ENCODE measurements at places on chromosomes 11 and 22. TPM values are rescaled to one million over a fixed set of nuclear protein-coding genes. Genes with fewer than 3 reads are reported as not detected.
A peak's percentile ranks its signal among the peaks of the same experiment; 100 is the strongest.

The C22orf42 gene
- not detected for polyA plus RNA-seq

The LTO1 gene
- polyA plus RNA-seq, result 21.0 TPM

- H3K27ac ChIP-seq, result no peak overlapping the region
- no peaks in the 10 kb centered on the region for H3K4me1 ChIP-seq
- H3K27me3 ChIP-seq, result no peaks in the 10 kb centered on the region
Measured at GRCh38 chr11:113249491-113249763, 65.0 kb upstream of the TTC12 start.

DNA sequence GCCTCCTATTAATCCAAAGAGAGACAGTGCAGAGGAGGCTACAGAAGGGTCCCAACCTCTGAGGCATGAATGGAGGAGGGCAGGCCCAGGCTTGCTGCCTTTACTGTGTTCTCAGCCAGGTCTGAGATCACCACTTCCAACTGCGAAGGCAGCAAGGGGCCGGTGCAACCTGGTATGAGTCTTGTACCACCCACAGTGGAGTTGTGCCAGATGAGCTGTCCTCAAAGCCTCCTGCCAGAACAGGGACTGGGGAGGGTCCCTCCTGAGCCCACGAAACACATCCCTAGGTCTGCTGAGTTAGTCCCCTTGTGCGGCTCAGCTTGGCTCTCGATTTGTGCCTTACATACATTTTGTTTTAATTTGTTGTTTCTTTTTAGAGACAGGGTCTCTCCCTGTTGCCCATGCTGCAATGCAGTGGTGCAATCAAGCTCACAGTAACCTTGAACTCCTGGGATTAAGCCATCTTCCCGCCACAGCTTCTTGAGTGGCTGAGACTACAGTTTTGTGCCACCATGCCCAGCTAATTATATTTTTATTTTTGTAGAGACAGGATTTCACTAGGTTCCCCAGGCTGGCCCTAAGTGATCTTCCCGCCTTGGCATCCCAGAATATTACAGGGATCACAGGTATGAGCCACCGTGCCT lies 9.3 kb downstream of the MIF start:
- H3K4me1 ChIP-seq, result no peaks in the 10 kb centered on the region
- H3K36me3 ChIP-seq, result no peaks in the 10 kb centered on the region
- no peaks in the 10 kb centered on the region for H3K27me3 ChIP-seq
- H3K4me3 ChIP-seq, result no peak overlapping the region
- H3K27ac ChIP-seq, result no peak overlapping the region

DNA sequence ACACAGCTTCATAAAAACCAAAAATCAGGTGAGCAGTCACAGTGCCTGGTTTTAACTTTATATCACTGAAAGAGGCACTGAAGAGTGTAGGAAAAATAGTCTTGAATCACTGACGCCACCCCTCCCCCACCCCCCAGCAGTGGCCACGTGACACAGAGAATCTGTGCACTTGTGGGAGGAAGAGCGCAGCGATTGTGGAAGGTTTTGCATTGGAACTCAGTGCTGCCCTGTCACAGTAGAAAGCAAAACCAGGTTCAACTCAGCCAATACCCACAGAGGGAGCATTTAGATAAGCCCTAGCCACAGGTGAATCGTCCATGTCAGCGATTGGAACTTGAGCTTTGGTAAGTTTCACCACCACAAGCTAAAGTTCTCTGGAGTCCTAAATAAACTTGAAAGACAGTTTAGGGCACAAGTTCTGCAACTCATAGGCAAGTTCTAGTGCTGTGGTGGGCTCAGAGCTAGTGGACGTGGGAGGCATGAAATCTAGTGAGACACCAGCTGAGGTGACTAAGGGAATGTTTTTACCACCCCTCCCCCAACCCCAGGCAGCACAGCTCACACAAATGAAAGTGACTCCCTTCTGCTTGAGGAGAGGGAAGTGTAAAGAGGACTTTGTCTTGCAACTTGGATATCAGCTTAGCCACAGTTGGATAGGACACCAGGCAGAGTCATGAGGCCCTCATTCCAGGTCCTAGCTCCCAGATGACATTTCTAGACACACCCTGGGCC lies 13.3 kb downstream of the OR52B2 start:
- no peaks in the 10 kb centered on the region for H3K4me1 ChIP-seq
- H3K36me3 ChIP-seq, result no peaks in the 10 kb centered on the region
- no peaks in the 10 kb centered on the region for H3K27me3 ChIP-seq
- H3K27ac ChIP-seq, result no peak overlapping the region

GRCh38 chr22:18033204-18033998 lies 9.0 kb upstream of the MICAL3 start:
- no peaks in the 10 kb centered on the region for H3K36me3 ChIP-seq
- H3K27me3 ChIP-seq, result no peaks in the 10 kb centered on the region
- H3K27ac ChIP-seq, result peak overlapping the region; percentile 79
- DNase-seq, result no peak

DNA sequence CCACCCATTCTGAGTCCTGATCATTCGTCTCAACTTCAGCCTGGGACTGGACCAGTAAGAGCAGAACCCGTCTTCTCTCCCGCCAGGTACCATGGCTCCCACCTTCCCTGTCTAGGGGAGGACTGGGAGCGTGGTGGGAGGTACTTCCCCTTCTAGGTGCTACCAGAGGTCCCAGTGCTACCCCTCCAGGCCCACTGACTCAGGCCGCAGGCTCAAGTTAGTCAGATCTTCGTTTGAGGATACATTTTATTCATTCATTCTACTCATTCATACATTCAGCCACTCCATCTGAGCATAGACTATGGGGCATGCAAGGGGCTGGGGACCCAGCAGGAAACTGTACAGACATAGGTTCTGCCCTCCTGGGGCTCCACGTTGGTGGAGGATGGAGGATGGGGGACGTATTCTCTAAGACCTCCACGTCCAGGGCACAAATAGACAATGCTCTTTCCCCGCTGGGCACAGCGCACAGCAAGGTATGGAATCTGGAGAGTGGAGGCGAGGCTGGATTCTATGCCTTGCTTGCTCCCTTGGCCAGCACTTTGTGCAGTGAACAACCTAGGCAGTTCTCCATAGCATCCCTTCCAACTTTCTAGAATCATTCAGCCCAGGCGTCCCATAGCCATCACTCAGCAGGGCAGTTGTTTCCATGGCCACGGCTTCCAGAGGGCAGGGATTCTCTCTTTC lies 1.0 kb upstream of the RAB3IL1 start:
- H3K27ac ChIP-seq, result peak overlapping the region; percentile 53
- peak overlapping the region; percentile 69 for H3K4me3 ChIP-seq
- H3K27me3 ChIP-seq, result no peaks in the 10 kb centered on the region
- H3K4me1 ChIP-seq, result no peaks in the 10 kb centered on the region
- H3K36me3 ChIP-seq, result no peaks in the 10 kb centered on the region
- DNase-seq, result no peak

DNA sequence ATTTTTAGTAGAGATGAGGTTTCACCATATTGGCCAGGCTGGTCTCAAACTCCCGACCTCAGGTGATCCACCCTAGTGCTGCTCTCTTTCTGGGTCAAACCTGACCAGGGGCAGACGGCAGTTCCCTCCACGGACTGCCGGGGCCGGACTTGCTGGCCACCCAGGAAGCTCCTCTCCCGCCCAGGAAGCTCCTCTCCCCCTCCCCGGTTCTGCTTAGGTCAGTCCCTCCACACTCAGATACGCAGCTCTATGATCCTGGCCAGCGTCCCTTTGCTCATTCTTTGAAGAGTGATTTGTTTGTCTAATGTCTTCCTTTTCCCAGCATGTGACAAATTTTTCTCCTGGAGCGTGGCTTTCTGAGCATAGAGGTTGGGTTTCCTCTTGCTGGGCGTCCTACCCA lies 125.3 kb upstream of the B3GAT1 start:
- DNase-seq, result no peak
- no peaks in the 10 kb centered on the region for H3K4me1 ChIP-seq
- no peak overlapping the region for H3K4me3 ChIP-seq

DNA sequence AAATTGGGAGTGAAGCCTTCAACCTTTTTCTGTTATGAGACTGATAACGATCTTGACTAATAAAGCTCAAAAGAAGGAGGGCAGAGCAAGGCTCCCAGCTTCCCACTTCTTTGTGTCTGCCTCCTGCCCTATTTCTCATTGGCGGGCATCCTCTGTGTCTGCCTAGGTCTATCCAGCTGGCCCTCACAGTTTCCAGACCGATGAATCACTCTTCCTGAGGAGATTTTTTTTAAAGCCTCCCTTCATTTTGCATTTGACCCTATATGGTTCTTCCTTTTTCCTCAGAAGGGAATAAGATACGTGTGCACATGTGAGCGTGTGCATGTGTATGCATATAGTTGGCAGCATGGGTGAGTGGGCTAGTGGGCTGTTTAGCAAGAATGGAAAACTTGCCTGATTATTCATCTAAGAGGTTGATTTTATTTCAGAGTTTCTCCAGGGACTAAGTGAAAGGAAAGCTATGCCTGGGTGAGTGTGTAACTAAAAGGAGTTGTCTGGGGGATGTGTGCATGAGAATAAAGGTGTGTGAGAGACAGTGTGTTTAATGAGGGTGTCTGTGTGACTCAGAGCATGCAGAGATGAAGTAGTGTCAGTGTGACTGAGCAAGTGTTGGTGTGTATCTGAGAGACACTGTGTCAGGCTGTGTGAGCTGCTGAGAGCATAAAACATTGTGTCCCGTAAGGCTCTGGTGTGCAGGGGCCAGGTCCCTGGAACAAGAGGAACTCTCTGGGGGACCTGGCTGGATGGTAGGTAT lies 12.2 kb downstream of the PHLDB1 start:
- no peaks in the 10 kb centered on the region for H3K27me3 ChIP-seq
- H3K36me3 ChIP-seq, result no peaks in the 10 kb centered on the region
- no peak overlapping the region for H3K4me3 ChIP-seq

Data from psoas muscle (tissue), 8 donors.